Naive thymus-derived CD8-positive, alpha-beta T cell (primary cell): ENCODE measurements at places on chromosomes 6 and 20. TPM values are rescaled to one million over a fixed set of nuclear protein-coding genes. Genes with fewer than 3 reads are reported as not detected.

Gene ENPP3
- total RNA-seq, result 0.25 TPM

Gene SMPDL3A
- total RNA-seq, result not detected

Gene NECAB3
- 12.8 TPM for total RNA-seq

Gene DEFB132
- total RNA-seq, result not detected

Gene SLC16A10
- total RNA-seq, result 26.1 TPM

Gene IPCEF1
- 102 TPM for total RNA-seq

Gene GNAS-AS1
- total RNA-seq, result 1.3 TPM

Gene PRICKLE4
- total RNA-seq, result not detected

Gene F13A1
- total RNA-seq, result 1.6 TPM

Gene DPPA5
- not detected for total RNA-seq

Gene ELOVL2
- not detected for total RNA-seq

Gene NEURL2
- 5.0 TPM for total RNA-seq

Gene HECA
- 154 TPM for total RNA-seq

Gene SLC22A23
- total RNA-seq, result 5.0 TPM

Gene DACT2
- not detected for total RNA-seq

Gene POM121L2
- total RNA-seq, result not detected

Gene CALHM4
- total RNA-seq, result not detected

Gene FOXQ1
- total RNA-seq, result not detected

Gene SCRT2
- total RNA-seq, result not detected
